ENCODE measurements at places on chromosomes 1 and 21.

DNA sequence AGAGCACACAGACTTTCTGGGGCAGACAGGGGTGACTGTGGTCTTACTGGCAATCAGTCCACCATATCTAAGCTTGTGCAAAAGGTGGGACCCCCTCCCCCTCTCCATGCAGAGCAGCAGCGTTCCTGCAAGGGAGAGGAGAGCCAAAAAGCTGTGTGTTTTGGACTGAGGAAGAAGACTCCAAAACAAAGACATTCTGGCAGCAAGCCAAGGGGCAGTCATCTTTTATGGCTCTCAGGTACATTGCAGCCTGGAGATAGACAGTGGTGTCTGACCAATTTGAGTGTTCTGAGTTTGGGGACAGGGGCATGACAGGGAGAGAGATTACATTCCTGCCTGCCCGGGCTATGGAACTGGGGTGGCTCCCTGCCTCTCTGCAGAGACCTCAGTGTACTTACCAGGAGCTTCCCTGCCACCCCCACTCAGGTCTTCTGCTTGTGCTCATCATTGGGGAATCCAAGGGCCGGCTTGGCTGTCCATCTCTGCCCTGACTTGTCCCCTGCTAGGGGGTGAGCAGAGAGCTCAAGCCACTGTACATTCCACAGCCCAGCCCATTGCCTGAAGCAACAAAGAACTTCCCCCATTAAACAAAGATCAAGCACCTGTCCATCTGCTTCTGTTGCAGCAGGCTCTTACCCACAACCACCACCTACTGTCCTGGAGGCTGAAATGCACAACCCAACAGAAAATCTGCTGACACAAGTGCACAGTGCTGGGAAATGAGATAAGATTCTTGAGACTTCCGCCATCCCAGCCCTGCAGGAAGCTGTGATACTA, 131.1 kb downstream of the EVI5 start:
- no peak for DNase-seq

DNA sequence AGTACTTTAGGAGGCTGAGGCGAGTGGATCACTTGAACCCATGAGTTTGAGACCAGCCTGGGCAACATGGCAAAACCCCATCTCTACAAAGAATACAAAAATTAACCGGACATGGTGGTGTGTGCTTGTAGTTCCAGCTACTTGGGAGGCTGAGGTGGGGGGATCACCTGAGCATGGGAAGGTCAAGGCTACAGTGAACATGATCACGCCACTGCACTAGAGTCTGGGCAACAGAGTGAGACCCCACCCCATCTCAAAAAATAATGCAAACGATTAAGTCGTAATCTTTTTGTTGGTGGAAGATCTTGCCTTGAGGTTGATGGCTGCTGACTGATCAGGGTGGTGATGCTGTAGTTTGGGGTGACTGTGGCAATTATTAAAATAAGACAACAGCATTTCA, 6.3 kb downstream of the RCAN3 start:
- DNase-seq = no peak

DNA sequence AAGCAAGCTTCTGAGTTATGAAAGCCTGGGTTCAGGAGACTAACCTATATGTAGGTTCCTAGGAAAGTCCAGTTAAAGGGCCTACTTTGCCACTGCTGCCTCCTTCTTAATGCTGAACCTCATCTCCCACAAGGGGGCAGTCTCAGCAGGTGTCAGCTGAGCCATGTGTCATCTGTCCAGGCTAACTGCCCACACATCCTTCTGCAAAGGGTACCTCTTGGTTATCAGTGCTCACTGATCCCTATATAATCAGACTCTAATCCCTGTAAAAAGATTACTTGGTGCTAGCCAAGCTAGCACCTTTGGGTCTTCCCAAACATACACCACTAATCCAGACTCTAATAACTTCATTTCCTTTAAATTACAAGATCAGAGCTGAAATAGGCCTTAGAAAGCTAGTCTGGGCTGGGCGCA, 9.0 kb downstream of the PRDX1 start:
- DNase-seq = no peak

DNA sequence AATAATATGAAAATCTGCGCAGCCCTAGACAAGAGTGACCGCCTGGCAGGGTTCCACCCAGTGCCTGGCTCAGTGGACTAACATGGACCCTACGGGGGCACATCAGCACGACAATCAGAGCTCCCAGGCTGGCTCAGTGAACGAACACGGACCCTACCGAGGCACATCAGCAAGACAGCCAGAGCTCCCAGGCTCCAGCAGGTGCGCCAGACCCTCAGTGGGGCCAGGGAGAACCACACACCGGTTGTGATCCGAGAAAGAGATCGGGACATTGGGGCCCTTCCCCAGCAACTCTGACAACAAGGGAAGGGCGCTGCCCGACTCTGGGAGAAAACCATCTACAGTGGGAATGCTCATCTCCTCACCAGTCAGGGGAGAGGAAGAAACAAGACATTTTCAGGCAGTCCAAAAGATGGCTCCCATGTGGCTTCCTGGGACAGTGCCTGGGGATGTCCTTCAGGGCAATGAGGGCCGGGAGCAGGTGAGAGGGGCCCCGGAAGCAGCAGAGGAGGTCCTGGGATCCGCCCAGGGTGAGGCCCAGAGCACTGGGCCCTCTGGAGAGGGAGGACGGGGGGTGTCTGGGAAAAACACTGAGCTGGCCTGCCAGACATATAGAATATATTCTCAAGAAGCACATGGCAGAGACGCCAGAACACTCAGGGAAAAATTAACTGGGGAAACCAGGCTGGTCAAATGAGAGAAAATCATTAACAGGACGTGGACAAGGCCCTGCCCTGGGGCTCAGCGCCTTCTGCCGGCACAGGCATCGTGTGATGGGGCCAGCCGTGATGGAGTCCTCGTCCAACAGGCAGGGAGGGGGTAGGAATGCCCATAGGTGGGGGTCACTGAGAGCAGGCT, 4.8 kb downstream of the ARHGEF16 start:
- DNase-seq = no peak

- DNase-seq = no peak
Measured at GRCh38 chr1:57492586-57493226, 68.8 kb upstream of the DAB1 start.

DNA sequence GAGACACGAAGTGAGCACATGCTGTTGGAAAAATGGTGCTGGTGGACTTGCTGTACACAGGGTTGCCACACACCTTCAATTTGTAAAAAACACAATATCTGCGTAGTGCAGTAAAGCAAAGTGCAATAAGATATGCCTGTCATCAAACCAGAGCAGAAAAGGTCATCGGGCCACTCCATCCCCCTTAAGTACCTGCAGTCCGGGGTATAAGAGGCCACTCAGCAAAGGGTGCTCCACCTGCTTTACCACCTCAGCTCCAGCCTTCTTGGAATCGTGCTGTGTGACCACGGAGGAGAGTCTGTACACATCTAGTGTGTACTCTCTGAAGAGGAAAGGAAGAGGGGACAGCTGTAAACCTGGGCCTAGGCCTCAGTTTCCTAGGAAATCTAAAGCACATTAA, 10.9 kb downstream of the YARS1 start:
- DNase-seq = no peak

DNA sequence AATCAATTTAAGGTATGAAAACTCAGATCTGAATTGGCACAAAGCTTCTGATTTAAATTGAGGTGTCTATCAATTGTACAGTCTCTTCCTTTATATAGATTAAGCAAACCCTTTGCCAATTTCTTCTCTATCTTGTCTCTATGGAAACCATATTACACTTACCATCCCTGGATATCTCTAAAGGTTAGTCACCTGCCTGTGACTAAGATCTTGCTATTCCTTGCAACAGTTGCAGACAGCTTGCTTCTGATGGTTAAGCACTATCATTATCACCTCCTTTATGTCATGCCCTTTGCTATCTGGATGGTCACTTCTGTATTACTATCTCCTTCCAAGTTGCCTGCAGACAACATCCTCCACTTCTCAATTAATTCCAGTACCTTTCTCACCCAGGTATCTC, 998.6 kb upstream of the B3GALT2 start:
- no peak for DNase-seq

- no peak for DNase-seq
Measured at GRCh38 chr1:178551940-178552339, 39.0 kb downstream of the TEX35 start.

GRCh38 chr1:55559161-55559611, 344.0 kb upstream of the USP24 start:
- DNase-seq = no peak

DNA sequence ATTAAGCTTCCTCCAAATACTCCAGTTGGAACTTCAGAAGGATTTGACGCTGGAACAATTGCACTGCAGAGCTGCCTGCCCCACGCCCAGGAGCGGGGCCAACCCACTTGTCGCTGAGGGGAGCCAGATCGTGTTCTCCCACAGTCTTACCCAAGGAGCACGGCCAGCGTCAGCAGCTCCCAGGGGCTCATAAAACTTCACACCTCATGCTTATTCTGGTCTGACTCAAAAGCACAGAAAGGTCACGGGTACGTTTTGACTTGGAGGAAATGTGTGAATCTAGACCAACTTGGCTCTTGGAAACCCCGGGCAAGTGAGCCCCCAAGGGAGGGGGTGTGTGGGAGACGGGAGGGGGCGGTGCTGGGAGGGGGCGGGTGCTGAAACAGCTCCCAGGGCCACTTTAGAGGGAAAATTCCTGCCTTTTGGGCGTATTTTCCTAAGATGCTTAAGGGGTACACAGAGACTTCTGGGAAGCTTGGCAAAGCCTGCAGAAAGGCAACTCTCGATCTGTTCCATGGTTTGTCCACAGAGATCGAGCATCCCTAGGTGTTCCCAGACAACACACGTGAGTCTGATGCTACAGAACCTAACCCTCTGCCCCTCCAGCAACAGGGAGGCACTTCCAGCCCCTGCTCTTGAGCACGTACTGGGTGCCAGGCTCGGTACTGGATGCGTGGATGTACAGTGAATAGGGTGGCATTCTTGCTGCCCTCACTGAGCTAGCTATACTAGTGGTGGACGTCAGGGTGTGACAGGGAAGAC, 98.9 kb downstream of the DHRS3 start:
- DNase-seq = no peak

DNA sequence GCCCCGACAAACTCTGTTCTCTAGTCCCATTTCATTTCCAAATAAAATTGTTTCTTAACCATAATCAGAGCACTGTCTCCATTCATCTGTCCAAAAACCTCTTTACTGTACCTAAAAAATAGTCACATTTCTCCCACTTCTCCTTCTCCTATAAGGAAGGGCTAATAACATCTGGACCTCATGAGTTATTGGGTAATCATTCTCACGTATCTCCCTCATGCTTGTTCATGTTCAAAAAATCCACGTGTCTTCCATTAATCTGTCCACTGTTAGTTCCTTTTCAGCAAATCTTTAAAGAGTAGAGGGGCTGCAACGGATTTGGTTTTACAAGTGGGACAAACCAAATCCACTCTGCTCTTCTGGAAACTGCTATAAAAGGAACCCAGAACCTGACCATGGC, 1418.8 kb downstream of the MRPL39 start:
- DNase-seq = no peak

- DNase-seq = no peak
Measured at GRCh38 chr21:30986965-30987364, 51.3 kb downstream of the KRTAP19-8 start.

DNA sequence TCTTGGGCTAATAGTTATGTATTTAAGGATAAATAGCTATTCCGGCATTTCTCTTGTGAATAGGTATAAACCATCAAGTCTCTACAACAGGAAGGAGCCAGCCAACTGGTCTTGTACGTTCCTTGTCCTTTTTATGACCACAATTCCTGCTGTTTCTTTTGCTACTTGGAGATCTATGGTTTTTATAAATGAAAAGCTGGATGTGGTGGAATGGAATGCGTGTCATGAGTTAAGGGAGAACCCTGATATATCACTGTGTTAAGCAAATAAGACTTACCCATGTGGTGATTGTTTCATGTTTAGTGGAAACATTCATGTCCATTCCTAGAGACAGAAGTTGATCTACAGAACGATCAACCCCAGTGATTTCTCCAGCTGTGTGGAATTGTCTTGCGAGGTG, 282.1 kb downstream of the RPS6KC1 start:
- DNase-seq = no peak

GRCh38 chr1:39406533-39407450, 84.6 kb upstream of the BMP8A start:
- no peak for DNase-seq

- DNase-seq = no peak
Measured at GRCh38 chr1:201496296-201496690, 10.6 kb downstream of the CSRP1 start.

GRCh38 chr1:205666372-205667166, 13.7 kb downstream of the SLC45A3 start:
- no peak for DNase-seq

DNA sequence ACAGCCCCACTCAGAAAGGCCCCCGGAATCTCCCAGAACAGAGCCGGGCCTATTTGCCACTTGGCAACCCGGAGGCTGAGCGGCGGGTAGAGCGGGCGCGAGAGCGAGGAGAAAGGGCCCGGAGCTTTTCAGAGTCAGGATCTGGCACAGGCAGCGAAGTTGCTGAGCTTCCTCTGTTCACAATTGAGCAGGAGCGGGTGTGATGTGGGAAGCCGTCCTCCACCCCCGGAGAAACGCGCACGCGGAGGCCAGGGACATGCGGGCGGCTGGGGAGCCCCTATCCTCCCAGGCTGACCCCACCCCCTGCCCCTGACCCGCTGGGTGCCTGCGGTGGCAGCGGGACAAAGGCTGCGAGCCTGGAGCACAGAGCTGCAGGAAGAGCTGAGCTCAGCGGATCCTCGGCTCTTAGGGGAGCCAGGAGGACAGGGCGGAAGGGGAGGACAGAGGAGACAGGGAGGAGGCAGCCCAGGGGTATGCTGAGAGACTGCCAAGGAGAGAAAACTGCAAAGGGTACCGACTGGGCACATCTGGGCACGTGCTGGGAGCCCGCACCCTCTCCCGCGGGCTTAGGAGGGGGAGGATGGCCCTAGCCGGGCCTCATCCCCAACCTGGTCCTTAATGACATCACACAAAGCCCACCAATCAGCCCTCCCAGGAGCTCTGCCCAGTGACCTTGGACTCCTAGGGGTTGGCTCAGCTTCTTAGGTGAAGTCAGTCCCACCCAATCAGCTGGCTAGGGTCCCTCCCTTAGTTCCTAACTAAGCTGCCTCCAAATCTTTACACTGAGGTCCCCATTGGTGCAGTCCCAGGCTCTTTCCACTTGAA, 9.3 kb downstream of the KIF21B start:
- DNase-seq = no peak

- DNase-seq = no peak
Measured at GRCh38 chr1:3483380-3483779, 28.9 kb downstream of the ARHGEF16 start.

- no peak for DNase-seq
Measured at GRCh38 chr21:33852485-33852884, 63.1 kb downstream of the ATP5PO start.

DNA sequence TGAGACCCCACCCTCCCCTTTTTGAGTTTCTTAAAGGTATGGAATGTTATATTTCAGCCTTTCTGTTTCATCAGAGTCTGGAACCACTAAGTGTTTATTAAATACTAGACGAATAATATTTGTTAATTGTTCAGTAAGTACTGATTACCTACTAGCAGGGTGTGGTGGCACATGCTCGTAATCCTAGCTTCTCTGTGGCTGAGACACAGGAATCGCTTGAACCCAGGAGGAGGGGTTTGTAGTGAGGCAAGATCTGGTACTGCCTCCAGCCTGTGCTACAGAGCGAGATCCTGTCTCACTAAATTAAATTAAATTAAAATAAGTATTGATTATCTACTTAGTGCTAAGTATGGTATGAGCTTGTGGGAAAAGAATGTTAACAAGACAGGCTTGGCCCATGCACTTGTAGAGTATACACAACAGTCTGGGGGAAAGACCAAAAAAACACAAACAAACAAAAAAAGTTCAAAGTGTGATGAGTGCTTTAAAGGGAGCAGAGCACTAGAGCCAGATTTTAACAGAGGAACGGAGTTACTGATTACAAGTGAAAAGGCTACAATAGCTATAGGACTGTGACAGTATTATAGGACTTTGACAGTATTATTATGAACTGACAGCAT, 2.4 kb downstream of the CEPT1 start:
- DNase-seq = no peak

- DNase-seq = no peak
Measured at GRCh38 chr1:7449750-7450149, 321.3 kb upstream of the VAMP3 start.
